ENCODE measurements at places on chromosomes 1 and 21. TPM values are rescaled to one million over a fixed set of nuclear protein-coding genes. Genes with fewer than 3 reads are reported as not detected.

Gene ADAMTSL4
- 0.56 TPM for total RNA-seq

Gene RPE65
- total RNA-seq: under 0.01 TPM

Gene PCSK9
- under 0.01 TPM for total RNA-seq

Gene TMEM269
- total RNA-seq: not detected

Gene HSD3B1
- not detected for total RNA-seq

Gene SPRR2E
- not detected for total RNA-seq

Gene CFHR1
- not detected for total RNA-seq

Gene ZFP69B
- 6.8 TPM for total RNA-seq

Gene AURKAIP1
- 63.0 TPM for total RNA-seq

Gene KIAA1614
- total RNA-seq: 1.8 TPM

Gene FCAMR
- not detected for total RNA-seq

Measured in IMR-90 (cell line).